NCI-H510A treated with DMSO at 0.1 percent for 48 hours (cell line): ENCODE measurements at places on chromosomes 16 and 17.

DNA sequence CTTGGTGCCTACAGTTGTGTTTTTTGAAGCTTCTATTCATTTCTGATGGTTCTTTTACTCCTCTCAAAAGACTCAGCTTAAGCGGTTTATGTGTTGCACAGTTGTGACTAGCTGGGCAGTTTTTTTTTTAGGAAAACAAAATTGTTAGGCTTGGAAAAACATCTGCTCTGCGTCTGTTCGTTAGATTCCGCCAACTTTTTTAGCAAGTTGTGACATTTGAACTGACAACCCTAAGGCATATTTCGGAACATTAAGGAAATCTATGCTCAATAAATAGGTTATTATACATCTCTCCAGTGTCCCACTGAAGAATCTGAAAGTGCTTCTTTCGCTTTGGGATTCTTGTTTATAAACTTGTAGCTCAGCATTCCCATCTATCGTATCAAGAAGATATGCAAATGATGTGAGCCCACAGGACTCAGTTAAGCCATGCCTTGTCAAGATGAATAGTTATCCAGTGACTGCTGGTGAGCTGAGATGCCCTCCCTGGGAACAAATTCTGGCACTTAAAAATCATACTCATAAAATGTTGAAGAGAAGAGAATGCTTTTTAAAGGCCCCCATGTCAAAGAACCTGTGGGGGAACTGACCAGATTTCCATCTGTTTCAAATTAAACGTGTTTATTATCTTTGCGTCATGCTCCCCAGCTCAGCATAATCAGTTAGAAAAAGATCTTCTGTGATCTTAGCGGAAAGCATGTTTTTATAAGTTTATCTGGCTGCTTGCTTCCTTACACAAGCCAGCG lies 109.0 kb upstream of the FAM20A start:
- DNase-seq = no peak

GRCh38 chr17:82013772-82014321 lies 8.8 kb downstream of the CENPX start:
- no peak for DNase-seq

GRCh38 chr16:29850998-29851397 lies 12.0 kb downstream of the CDIPT start:
- no peak for DNase-seq

GRCh38 chr16:88927010-88927409 lies 50.0 kb downstream of the CBFA2T3 start:
- no peak for DNase-seq

DNA sequence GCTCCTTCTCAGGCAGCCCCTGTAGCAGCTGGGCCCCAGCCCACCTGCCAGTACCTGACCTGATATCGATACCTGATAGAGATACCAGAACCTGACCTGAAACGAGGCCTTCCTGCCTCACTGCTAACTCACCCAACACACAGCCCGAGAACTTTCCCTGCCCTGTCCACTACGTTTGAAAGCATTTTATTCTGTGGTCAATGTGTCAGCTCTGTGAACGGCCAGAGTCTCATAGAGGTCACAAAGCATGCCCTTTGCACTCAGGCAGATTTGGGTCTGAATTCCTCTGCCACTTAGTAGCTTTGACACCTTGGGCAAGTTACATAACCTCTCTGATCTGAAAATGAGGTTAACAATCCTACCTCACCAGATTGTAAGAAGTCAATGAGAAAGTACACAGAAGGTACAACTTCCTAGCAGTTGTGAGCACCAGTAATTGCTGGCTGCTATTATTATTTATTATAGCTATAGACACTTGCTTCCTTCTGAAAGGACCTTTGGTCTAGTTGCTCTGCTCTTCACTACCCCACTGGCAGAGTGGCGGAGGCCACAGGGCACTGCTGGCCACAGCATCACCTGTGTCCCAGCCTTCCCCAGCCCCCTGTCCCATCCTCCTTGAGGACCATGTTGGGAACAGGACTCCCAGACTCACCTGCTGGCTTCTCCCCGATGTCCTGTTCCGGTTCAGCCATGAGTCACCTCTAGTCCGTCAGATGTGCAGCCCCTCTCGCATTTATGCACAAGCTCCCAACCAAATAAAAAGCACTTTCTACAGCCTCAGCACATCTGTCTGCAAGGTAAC lies 895 bp downstream of the ANKRD40CL start:
- DNase-seq = no peak

DNA sequence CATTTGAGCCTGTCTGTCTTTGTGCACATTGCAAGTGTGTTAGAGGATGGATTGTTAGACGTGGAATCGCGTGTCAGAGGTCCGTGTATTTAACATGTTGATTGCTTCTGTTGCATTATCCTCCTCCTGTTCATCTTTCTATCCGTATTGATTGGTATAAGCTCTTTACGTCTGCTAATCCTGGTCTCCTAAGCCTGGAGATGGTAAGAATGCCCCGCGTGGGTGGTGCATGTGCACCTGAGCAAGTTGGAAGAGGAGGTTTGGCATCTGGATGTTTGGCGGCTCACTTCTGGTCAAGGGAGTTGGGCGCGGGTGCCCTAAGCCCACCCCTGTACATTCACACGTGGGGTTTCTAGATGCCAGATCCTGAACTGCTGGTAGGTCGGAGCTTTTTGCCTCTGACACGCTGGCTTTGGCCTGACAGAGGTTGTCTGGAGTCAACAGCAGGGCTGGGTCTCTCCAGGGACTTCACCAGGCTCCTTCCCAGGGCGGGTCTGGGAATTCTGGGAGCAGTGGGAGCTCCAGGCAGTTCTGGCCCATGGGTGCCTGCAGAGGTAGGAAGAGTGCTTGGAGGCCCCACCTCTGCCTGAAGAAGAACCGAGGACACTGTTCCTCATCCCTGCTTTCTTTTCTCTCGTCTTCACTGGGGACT lies 107.3 kb downstream of the OR1D5 start:
- DNase-seq = no peak

DNA sequence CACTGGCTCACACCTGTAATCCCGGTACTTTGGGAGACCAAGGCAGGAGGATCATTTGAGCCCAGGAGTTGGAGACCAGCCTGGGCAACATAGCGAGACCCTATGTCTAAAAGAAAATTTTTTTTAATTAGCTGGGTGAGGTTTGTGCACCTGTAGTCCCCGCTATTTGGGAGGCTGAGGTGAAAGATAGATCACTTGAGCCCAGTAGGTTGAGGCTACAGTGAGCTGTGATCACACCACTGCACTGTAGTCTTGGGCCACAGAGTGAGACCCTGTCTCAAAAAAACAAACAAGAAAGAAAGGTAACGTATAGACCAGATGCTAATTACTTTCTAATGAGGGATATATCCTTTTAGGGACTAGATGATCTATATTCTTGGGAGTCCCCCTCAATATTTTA lies 8.1 kb downstream of the NOL11 start:
- DNase-seq = no peak

DNA sequence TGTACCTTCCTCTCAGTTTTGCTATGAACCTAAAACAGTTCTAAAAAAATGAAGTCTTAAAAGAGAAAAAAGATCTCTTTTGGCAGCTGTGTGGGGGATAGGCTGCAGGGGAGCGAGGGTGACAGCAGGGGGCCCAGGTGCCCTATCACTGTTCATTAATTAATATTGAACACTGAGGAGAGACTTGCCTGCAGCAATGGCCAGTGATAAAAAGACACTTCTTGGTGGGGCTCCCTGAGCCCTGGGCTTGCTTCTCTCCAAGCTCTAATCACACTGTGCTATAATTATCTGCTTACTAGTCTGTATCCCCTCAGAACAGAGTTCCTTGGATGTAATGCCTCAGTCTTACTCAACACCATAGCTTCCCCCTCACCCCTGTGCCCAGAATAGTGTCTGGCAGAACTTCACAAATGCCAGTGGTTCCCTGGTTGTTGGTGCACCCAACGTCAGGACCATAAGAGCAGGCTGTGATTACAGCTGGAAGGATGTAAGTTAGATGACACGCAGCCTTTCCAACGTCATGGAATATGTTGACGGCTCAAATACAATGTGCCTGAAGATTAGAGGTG lies 52.0 kb upstream of the IRX6 start:
- DNase-seq = no peak

DNA sequence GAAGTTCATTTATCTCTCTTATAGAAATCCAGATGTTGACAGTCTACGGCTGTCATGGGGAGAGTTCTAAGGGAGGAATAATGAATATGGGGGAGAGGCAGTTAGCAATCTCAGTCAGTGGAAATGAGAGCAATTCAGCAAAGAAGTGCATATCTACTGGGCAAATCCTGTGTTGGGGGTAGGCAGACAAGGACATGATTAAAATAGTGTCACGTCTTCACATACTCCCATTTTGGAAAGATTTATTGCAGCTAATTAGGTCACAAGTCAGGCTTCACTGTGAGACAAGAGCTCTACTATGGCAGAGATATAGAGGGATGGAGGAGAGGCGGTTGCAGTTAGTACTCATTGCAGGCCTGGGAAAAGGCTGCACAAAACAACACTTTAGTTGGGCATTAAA lies 29.8 kb downstream of the LRRC36 start:
- no peak for DNase-seq

GRCh38 chr16:55452996-55453395 lies 26.0 kb upstream of the MMP2 start:
- DNase-seq = no peak

- DNase-seq = no peak
Measured at GRCh38 chr16:84577034-84577803, 40.7 kb downstream of the COTL1 start.

DNA sequence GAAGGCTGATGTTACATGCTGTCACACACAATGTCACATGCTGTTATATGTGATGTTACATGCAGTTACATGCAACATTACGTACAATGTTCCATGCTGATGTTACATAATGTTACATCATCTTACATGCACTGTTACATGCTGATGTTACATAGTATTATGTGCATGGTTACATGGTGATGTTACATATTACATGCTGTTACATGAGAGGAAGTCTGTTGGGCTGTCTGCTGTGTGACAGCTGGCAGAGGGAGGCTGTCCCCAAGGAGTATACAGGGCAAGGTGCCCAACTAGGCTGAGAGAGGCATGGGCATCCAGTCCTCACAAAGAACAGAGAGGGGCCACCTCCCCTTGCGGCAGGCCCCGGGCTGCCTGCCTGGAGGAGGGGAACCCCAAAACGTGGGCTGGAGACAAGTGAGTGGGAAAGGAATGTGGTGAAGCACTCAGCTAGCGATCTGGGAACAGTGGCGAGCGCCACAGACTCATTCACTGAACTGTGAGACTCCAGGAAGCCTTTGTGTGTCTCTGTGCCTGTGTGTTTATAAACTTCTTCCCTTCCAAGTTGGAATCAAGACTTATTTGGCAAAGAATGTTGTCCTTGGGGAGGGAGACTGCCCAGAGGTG lies 30.6 kb downstream of the TMEM92 start:
- no peak for DNase-seq

DNA sequence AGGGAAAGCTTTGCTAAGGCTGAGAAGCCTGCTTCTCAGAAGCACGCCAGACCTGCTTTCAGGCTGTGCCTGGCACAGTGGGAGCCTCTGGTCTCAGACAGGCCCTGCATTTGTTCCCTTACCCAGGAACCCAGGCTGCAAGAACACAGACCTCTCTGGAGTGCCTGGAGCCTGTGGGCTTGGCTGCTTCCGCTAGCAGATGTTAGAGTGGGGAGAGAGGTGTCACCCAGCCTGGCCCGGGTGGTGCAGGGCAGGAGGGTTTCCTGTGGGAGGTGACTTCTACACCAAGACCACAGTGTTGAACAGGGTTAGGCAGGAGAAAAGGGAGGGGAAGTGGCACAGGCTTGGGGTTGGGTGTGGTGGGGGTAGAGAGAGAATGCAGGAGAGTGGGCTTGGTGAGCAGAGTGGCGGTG lies 35.8 kb upstream of the ADGRG1 start:
- no peak for DNase-seq

DNA sequence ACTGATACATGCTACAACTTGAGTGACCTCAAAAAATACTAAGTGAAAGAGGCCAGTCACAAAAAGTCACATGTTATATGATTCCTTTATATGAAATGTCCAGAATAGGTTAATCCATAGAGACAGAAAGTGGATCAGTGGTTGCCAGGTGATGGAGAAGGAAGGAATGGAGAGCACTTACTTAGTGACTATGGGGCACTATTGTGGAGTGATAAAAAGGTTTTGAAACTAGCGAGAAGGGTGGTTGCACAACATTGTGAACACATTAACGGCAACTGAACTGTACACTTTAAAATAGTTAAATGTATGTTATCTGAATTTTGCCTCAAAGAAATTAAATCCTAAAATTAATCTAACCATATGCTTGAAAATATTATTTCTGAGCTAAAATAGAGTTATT lies 25.9 kb downstream of the AMFR start:
- no peak for DNase-seq

DNA sequence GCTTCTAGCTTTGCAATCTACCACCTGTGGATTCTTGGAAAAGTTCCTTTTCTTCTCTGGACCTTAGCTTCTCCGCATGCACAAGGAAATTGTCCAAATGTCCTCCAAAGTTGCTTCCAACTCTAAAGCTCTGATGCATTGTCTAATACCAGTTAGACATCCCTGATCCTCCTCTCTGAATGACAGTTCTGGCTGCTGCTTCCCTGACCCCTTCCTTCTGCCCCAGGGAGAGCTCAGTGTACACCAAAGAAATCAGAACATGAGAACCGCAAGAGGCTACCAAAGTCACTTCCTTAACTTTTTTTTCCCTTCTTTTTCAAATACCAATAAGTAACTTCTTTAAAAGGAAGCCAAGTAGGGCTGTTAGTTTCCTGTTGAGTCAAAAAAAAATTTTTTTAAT lies 79.7 kb upstream of the CES5A start:
- no peak for DNase-seq
